ENCODE measurements at places on chromosomes 4 and X. TPM values are rescaled to one million over a fixed set of nuclear protein-coding genes. Genes with fewer than 3 reads are reported as not detected.

The EDA gene
- 15.2 TPM for total RNA-seq

The ZAR1 gene
- total RNA-seq, result 0.44 TPM

The CLDN2 gene
- 5.6 TPM for total RNA-seq

The PWWP3B gene
- total RNA-seq, result 6.6 TPM

The ACSL4 gene
- total RNA-seq, result 115 TPM

The MFAP3L gene
- 18.2 TPM for total RNA-seq

The PHOX2B gene
- 0.10 TPM for total RNA-seq

The GYPE gene
- 3.0 TPM for total RNA-seq

The USP27X gene
- total RNA-seq, result 7.3 TPM

The C4orf50 gene
- 1.9 TPM for total RNA-seq

DNA sequence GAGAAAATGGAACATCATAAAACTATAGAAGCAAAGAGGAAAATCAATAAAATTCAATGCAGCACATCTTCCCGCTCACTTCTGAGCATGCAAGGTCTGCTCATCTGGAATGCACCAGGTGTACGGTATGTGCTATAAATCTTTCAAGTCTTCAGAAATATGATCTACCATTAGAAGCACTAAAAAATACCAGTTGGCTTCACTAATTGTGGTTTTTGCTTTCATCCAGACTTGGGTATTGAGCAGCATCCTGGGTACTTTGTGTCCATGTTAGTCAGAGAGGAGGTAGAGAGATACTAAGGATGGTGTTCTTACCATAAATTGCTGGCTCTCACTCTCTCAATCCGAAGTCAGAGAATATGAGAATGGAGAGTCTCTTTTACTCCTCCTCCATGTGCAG is 477.1 kb downstream of the PPARGC1A start:
- H3K4me3 ChIP-seq, result no peak overlapping the region
- H3K36me3 ChIP-seq, result no peaks in the 10 kb centered on the region
- H3K4me1 ChIP-seq, result no peaks in the 10 kb centered on the region
- DNase-seq, result no peak
- H3K27me3 ChIP-seq, result no peaks in the 10 kb centered on the region

DNA sequence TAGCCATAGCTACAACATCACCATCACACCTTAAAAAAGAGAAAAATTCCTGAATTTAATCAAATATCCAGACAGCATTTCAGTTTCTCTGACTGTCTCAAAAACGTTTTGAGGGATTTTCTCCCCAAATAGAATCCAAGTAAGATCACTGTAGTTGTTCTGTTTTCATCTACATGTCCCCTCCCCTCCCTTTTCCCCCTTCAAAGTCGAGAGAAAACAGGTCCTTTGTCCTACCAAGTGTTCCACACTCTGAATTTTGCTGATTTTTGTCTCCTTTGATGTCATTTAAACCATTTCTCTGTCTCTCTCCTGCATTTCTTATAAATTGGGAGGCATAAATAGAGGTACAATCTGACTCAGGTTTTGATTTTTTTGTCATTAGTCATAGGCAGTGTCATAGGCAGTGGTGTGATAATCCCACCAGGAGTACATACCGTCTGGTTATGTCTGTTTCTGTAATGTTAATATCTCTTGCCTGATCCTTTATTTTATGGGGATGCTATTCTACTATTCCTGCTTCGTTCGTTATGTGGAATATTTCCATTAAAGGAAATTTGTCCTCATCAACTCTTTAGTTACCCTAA is 348.6 kb downstream of the PTTG2 start:
- no peak overlapping the region for H3K4me3 ChIP-seq
- no peak overlapping the region for H3K27ac ChIP-seq
- H3K4me1 ChIP-seq, result no peaks in the 10 kb centered on the region

GRCh38 chr4:144181391-144181790 is 40.9 kb upstream of the GYPA start:
- H3K4me3 ChIP-seq, result no peak overlapping the region
- no peaks in the 10 kb centered on the region for H3K27me3 ChIP-seq
- H3K4me1 ChIP-seq, result no peaks in the 10 kb centered on the region
- no peak for DNase-seq

- H3K36me3 ChIP-seq, result no peaks in the 10 kb centered on the region
- H3K27me3 ChIP-seq, result no peaks in the 10 kb centered on the region
- no peak for DNase-seq
- H3K27ac ChIP-seq, result no peak overlapping the region
- H3K4me1 ChIP-seq, result peaks cover 7% of the 10 kb centered on the region
Observed at GRCh38 chr4:185573651-185574199, 38.4 kb upstream of the PDLIM3 start.

- H3K4me3 ChIP-seq, result no peak overlapping the region
- H3K36me3 ChIP-seq, result no peaks in the 10 kb centered on the region
- H3K27me3 ChIP-seq, result no peaks in the 10 kb centered on the region
- peak overlapping the region; percentile 44 for H3K27ac ChIP-seq
- H3K4me1 ChIP-seq, result peaks cover 3% of the 10 kb centered on the region
Observed at GRCh38 chr4:61532336-61533000, 332.3 kb downstream of the ADGRL3 start.

GRCh38 chrX:113802837-113803236 is 781.0 kb upstream of the HTR2C start:
- H3K4me3 ChIP-seq, result no peak overlapping the region
- H3K27ac ChIP-seq, result no peak overlapping the region
- no peaks in the 10 kb centered on the region for H3K4me1 ChIP-seq

GRCh38 chr4:121358473-121358872 is 22.3 kb downstream of the QRFPR start:
- no peak overlapping the region for H3K4me3 ChIP-seq
- no peak for DNase-seq
- H3K36me3 ChIP-seq, result no peaks in the 10 kb centered on the region
- H3K4me1 ChIP-seq, result no peaks in the 10 kb centered on the region

DNA sequence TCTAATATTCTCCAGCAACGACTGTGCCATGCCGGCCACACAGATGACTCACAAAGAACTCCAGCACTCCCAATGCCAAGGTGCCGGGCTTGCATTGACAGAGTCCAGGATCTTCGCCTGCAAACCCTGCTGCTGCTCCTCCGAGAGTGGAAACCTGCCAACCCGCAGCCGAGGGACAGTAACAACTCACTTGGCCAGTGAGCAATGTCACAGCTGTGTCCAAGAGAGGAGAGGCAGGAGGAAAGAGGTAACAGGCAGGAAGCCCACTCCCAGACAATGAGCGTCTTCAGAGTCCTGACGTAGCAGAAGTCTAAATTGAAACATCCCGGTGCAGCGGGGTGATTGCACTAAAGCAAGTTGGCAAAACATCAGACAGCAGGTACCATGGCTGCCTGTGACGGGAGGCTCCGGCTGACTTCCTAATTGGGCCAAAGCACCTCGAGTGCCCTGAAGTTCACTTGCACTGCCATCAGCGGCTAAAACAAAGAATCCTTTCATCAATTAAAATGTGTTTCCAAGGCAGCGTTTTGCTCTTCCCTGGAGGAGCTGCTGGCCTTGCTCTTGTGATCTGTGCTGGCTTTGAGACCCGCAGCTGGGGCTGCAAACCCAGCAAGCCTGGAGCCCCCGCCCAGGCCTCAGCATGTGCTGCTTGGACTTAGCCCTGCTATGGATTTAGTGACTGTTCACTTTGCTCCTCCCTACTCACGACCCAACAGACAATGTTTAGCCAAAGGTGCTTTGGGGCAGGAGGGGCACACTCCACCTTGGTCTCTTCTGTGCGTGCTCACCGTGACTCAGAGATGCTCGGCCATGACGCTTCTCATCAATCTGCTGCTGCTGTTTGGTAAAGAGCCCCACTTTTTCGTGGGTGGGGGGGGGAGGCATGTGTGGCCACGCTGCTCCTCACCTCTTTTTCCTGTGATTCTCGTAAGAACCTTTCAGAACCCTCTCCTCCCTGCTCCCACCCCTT is 36.5 kb downstream of the DCTD start:
- H3K4me1 ChIP-seq, result peaks cover 47% of the 10 kb centered on the region
- H3K36me3 ChIP-seq, result no peaks in the 10 kb centered on the region
- peak; percentile 61 for DNase-seq

DNA sequence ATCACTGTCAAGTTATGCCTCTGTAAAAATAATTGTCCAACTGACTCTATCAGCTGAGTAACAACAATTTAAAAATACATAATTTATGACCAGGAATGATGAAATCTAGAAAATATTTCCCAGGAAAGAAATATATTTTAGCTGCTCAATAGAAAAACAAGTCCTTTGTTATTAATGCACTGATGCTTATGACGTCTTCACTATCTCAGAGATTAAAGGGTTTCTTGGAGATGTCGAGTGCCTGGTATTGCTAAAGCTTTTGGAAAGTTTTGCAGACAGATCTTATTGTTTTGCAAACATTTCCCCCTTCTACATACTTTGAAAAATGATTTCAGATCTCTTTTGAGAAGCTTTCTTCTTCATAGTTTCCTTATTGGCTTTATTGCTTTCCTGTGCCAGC is 154.6 kb upstream of the RPS6KA3 start:
- H3K36me3 ChIP-seq, result no peaks in the 10 kb centered on the region
- H3K4me1 ChIP-seq, result no peaks in the 10 kb centered on the region
- peaks cover 13% of the 10 kb centered on the region for H3K27me3 ChIP-seq
- H3K27ac ChIP-seq, result no peak overlapping the region
- H3K4me3 ChIP-seq, result no peak overlapping the region

DNA sequence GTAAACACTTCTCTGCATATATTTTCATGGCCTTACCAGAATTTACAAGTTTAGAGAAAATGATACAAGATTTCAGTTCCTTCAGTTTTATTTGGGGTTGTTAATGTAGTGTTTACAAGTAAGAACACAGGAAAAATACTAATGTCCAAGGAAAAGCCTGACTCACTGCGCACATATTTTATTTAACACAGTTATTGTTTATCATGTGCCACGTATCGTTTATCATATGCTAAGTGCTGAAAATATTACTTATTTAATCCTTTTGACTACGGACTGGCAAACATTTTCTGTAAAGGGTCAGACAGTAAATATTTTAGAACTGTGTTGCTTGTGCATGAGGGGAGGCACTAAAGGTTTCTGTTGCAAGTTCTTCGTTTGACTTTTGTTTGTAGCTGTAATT is 794 bp downstream of the HSD17B13 start:
- no peak overlapping the region for H3K27ac ChIP-seq
- H3K4me1 ChIP-seq, result no peaks in the 10 kb centered on the region
- no peaks in the 10 kb centered on the region for H3K27me3 ChIP-seq
- H3K4me3 ChIP-seq, result no peak overlapping the region

GRCh38 chr4:109967798-109968520 is 55.3 kb downstream of the EGF start:
- no peak overlapping the region for H3K4me3 ChIP-seq
- no peaks in the 10 kb centered on the region for H3K36me3 ChIP-seq
- H3K27ac ChIP-seq, result no peak overlapping the region
- H3K27me3 ChIP-seq, result no peaks in the 10 kb centered on the region
- no peak for DNase-seq
- no peaks in the 10 kb centered on the region for H3K4me1 ChIP-seq

GRCh38 chrX:155962906-155963305 is 34.6 kb upstream of the IL9R start:
- H3K36me3 ChIP-seq, result no peaks in the 10 kb centered on the region
- H3K27me3 ChIP-seq, result no peaks in the 10 kb centered on the region
- no peak for DNase-seq
- H3K27ac ChIP-seq, result no peak overlapping the region
- no peaks in the 10 kb centered on the region for H3K4me1 ChIP-seq

GRCh38 chr4:75325318-75325979 is 188.8 kb downstream of the RCHY1 start:
- no peaks in the 10 kb centered on the region for H3K36me3 ChIP-seq
- no peak for DNase-seq
- no peaks in the 10 kb centered on the region for H3K27me3 ChIP-seq
- H3K27ac ChIP-seq, result no peak overlapping the region

DNA sequence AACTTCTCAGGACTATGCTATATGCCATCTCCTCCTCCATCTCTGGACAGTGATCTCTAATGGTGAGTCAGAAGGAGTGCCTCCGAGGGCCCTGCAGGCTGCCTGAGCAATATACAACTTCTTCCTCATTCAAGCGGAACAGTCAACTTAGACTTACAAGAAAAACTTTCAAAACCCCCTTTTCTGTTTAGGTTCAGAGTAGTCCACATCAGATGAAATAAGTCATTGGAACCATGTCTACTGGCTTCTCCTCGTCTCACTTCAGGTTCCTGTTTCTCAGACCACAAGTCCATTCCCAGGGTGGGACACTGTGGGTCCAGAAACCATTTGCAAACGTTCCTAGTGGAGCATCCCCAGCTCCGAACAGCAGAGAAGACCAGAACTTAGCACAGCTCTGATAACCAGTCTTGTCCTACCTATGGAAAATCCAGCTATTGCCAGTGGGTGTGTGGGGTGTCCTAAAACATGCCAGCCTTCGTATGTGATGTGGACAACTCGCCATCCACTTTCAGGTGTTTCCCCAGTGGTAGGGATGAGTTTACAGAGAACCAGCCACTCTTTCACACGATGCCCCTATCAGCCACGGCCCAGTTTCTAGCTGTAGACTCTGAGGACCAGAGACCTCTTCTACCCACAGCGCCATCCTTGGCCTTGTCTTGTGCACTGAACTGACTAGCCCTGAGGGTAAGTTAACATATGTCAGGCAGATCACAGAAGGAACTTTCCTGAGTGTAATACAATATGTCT is 32.7 kb upstream of the NKRF start:
- H3K27ac ChIP-seq, result no peak overlapping the region
- peaks cover 6% of the 10 kb centered on the region for H3K36me3 ChIP-seq
- no peaks in the 10 kb centered on the region for H3K4me1 ChIP-seq
- no peak for DNase-seq

GRCh38 chr4:139902321-139903320 is 237.0 kb downstream of the MGST2 start:
- H3K27ac ChIP-seq, result peak overlapping the region; percentile 36
- no peaks in the 10 kb centered on the region for H3K36me3 ChIP-seq
- DNase-seq, result no peak

GRCh38 chr4:18138076-18138665 is 116.6 kb upstream of the LCORL start:
- H3K27ac ChIP-seq, result no peak overlapping the region
- no peak overlapping the region for H3K4me3 ChIP-seq
- H3K27me3 ChIP-seq, result no peaks in the 10 kb centered on the region
- H3K36me3 ChIP-seq, result no peaks in the 10 kb centered on the region

DNA sequence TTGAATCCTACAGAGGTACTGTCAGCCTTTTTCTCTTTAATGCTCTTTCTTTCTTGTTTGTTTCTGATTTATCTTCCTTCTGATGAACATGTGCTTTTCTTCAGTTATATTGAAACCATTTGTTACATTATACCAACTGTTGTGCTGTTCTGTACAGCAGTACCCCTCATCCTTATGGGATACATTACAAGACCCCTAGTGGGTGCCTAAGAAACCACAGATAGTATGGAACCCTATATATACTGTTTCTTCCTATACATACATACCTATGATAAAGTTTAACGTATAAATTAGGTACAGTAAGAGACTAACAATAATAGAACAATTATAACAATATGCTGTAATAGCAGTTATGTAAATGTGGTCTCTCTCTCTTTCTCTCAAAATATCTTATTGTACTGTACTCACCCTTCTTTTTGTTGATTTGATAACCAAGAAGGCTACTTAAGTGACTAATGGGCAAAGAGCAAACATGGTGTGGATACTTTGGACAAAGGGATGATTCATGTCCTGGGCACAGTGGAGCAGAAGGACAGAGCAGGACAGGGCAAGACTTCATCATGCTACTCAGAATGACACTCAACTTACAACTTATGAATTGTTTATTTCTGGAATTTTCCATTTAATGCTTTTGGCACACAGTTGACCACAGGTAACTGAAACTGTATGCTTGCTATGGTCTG is 10.7 kb upstream of the YIPF7 start:
- H3K4me1 ChIP-seq, result no peaks in the 10 kb centered on the region
- no peak overlapping the region for H3K27ac ChIP-seq
- H3K27me3 ChIP-seq, result no peaks in the 10 kb centered on the region

All from spinal cord (tissue), 10 donors.